ENCODE measurements at places on chromosomes 2 and 18.

DNA sequence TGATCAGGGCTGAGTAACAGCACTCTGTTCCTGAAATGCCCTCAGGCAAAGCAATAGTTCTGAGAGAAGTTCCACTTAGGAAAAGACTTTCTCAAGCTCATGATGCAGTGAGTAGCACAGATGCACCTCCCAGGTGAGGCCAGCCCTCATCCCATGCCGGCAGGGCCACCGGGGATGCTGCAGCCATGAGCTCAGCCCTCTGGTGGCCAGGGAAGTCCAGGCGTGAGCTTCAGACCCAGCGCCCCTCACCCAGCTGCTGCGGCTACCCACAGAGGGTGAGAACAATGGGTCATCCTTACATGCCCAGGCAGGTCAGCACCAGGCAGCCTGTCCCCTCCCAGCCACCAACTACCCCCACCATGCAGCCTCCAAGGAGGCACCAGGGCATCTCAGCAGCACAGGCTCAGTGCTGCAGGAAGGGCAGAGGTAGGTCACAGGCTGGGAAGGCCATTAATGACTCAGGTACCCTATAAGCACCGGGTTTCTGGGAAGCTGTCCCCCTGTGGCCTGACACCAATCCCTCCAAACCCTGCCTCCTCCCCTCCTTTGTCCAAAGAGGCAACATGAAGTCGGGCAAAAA lies 50.6 kb downstream of the TTC32 start:
- DNase-seq: no peak

DNA sequence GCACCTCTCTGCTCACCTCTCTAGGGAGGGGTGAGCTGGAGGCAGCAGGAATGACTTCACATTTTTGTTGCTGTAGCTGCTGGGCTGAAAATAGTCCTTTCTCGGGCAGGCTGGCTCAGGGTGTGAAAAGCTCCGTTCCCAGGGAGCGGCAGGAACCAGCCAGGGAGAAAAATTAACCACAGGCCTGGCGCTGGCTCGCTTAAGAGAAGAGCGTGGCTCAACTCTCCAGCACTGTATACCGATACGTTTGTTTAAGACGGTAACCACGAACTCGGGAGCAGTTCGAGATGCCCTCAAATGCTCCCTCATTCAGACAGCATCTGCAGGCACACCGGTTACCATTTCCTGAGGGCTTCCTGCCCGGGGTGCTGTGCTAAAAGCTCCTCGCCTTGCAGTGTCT lies 129.6 kb downstream of the CELF4 start:
- no peak for DNase-seq

DNA sequence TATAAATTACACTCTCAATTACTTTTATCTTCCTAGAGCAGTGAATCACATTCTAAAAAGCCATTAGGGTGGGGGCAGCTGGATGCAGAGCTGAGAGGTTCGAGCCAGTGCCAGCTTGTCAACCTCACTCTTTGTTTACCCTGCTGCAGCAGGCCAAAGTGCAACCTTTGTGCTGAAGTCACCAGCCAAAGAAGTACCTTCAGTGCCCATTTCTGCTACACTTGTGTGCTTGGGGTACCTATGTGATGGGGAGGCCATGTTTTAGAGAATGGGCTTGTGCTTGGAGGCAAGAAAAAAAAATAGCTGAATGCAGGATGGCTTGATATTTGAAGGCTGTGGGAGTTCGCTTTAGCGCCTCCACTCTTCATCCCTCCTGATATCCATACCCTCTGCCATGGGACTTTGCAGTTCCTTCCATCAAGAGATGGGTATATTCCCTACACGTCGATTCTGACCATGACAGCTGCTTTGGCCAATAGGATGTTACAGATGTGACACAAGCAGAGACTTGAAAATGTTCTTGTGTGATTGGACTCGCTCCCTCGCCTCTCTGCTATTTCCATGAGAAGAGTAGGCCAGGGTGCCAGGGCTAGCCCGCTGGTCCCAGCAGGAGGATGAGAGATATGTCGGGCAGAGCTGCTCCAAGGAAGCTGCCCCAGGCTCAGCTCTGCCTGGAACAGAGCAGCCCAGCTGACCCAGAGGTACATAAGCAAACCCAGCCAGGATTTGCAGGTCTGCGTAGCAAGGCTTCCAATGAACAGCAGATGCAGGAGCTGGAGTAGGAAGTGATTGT lies 12.7 kb upstream of the FZD5 start:
- DNase-seq: no peak

- DNase-seq: no peak
Observed at GRCh38 chr2:83972128-83972527, 487.0 kb downstream of the SUCLG1 start.

DNA sequence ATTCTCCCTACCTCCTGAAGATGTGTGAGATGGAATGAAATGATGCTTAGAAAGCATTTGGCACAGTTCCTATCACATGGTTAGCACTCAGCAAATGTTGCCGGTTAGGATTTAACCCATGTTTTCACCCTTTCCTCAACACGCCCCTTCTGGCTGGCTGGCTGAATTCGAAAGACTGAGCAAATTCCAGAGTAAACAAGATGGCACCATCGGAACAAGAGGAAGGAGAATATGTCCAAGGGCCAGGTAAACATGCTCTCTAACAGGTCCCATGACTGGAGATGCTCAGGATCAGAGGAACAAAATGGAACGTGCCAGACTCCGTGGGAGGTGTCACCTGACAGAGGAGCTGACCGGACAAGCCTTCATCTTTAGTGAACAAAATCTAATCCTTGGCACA lies 145.6 kb downstream of the ANKRD44 start:
- DNase-seq: no peak

DNA sequence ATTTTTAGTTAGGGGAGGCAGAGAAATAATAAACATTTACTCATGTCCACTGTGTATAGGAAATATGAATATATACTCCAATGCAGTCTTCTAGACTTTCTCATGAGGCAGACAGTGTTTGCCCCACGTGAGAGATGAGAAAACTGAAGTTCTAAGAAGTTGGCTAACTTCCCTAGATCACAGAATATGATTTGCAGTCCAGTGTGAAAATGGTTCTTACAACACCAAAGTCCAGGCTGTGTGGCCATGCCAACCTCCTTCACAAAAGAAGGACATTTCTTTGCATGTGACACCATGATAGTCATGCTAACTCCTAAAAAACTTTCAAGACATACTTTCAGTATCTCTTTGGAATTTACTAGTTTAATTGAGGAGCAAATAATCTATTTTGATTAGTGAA lies 143.7 kb downstream of the IRS1 start:
- DNase-seq: no peak

DNA sequence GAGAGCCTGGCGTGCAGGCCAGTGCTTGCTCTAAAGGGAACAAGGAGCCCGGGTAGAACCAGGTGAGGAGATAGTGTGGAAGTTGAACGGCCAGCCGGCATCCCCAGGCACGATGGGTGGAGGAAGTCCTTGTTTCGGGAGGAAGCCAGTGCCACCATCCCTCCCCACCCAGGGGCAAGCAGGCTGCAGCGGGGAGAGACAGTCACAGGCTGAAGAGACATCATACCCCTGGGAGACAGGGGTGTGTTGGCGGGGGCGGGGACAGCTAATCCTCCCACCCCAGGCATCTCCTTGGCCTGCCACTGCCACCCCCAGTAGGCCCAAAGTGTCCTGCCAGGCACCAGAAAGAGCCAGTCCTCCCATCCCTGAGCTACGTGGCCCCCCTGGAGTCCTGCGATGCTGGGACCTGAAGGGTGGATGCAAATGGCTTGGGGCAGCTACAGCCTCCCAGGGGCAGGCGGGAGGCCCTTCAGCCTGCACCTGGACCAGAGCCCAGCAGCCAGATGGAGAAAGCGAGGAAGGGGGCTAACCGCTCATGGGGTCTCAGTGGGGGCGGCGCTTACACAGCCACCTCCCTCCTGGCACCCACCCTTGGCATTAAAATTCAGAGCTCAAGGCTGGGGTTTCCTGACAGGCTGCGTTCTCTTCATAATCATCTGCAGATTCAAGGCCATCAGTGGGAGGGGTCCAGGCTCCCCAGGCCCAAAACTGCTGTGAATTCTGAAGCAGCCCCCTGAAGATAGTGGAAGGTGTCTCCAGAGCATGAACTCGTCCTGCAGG lies 14.8 kb upstream of the GPR55 start:
- DNase-seq: no peak

GRCh38 chr18:3029215-3029952 lies 16.4 kb upstream of the LPIN2 start:
- DNase-seq: peak; percentile 24

DNA sequence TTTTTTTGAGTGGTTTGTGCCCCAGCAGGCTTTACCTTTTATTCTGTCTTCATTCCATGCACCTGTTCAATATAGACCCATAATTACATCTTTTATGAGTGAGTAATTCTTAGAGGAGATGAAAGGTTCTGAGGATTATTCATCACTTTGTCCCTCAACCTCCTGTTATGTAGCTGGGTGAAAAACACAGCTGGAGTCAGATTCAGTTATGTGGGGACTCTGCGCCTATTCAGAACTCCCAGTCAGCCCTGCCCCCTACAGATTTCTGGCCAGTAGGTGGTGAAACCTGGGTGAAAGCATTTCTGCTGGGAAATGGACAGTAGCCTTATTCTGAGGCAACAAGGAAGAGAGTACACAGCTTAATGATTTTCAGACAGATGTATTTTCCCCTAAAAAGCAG lies 107.8 kb downstream of the MGAT5 start:
- no peak for DNase-seq

- DNase-seq: no peak
Observed at GRCh38 chr2:108297436-108298141, 8.9 kb downstream of the SULT1C2 start.

DNA sequence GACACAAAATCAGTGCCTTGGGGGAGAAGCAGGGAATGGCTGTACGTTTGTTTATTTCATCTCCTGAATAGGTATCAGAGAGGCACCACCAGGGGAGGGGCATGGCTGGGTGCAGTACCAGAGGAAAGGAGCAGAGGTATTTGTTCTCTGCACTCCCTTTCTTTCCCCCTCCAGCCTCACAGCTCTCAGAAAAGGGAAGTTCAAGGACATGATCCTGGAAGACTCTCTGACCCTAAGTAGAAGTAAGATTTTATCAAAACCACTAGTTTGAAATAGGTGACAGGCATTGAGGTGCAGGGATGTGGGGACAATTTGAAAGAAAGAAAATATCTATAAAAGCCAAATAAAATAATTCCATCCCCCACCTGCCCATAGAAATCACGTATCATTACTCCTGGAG lies 136.5 kb downstream of the LRRTM1 start:
- DNase-seq: no peak
